Central memory CD8-positive, alpha-beta T cell (primary cell): ENCODE measurements at places on chromosomes 2 and 18.

- no peak overlapping the region for H3K27ac ChIP-seq
- DNase-seq = no peak
- peaks cover 11% of the 10 kb centered on the region for H3K27me3 ChIP-seq
These were observed 1.0 kb downstream of the ZNF532 start for GRCh38 chr18:58865701-58866065.

DNA sequence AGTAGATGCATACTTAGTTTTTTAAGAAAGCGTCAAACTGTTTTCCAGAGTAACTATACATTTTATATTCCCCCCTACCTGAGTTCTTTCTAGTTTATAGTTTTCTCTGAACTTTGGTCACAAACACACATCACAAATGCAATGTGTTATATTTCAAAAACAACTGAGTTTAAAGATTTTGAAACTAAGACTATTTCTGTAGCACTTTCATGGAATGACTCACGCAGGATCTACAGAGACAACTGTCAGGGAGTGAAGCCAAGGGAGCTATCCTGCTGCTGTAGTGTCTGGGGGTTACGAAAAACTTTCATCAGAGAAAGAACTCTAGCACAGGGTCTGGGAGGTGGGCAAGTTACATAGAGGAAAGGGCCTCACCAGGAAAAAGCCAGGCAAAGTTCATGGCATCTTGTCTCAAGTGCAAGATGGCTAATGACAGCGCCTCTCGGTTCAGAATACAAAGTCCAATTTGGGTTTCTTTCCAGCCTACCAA lies 66.8 kb downstream of the UXS1 start:
- DNase-seq = no peak
- H3K4me3 ChIP-seq = no peak overlapping the region
- H3K27ac ChIP-seq = no peak overlapping the region
- H3K4me1 ChIP-seq = peaks cover 13% of the 10 kb centered on the region
- H3K36me3 ChIP-seq = peaks cover 29% of the 10 kb centered on the region
- no peaks in the 10 kb centered on the region for H3K27me3 ChIP-seq

DNA sequence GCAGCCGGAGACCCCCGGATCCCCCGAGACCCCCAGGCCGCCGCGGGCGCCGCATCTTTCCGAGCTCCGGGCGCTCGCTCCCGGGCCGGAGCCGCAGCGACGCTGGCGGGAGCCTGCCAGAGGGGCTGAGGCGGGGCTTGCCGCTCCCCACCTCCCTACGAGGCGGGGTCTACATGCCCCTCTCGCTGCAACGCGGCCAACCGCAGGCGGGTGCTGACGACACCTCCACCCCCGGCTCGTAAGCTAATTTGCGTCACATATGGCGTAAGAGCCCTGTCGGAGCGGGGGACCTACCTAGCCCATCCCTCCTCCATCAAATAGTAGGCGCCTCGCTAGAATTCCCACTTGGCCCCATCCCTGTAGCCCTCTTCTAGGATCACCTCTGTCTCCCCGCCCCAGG lies at the start of gene PTPRN:
PTPRN (minus strand) TSS at position 124 of the 400 bp plus-strand sequence; CDS start at position 55, 69 bp downstream.
- H3K27me3 ChIP-seq = peaks cover 65% of the 10 kb centered on the region
- no peak within 1 kb of the TSS for H3K27ac ChIP-seq
- H3K4me1 ChIP-seq = no peaks in the 10 kb centered on the region
- DNase-seq = no peak
- peaks cover 2% of the 10 kb centered on the region for H3K36me3 ChIP-seq

DNA sequence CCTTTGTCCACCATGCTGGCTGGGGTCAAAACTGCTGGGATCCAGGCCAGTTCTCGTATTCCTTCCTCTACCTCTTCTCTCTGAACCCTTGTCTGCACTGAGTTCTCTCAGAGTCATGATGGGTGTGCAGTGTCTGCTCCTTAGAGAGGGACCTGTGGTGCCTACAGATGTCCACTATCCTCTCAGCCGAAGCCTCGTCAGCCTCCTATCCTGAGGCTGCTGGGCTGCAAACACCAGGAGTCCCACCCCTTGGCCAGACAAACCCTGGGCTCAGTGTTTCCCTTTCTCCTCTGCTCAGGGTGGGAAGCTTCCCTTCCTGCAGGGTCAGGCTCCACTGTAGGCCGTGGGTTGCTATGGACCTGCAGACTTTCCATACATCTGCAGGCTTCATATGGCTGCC lies 2.3 kb downstream of the INPP5D start:
- peaks cover 53% of the 10 kb centered on the region for H3K36me3 ChIP-seq
- no peak for DNase-seq
- peak overlapping the region; percentile 95 for H3K27ac ChIP-seq
- peaks cover 63% of the 10 kb centered on the region for H3K4me1 ChIP-seq
- H3K27me3 ChIP-seq = no peaks in the 10 kb centered on the region
- peak overlapping the region; percentile 98 for H3K4me3 ChIP-seq

GRCh38 chr18:2049986-2050385 lies 521.3 kb downstream of the METTL4 start:
- no peaks in the 10 kb centered on the region for H3K36me3 ChIP-seq
- H3K4me1 ChIP-seq = no peaks in the 10 kb centered on the region
- no peak for DNase-seq
- no peak overlapping the region for H3K27ac ChIP-seq
- peaks cover 13% of the 10 kb centered on the region for H3K27me3 ChIP-seq
- H3K4me3 ChIP-seq = no peak overlapping the region

- H3K27me3 ChIP-seq = peaks cover 30% of the 10 kb centered on the region
- no peaks in the 10 kb centered on the region for H3K36me3 ChIP-seq
These were observed 113.8 kb downstream of the KYNU start for GRCh38 chr2:142991295-142991694.

GRCh38 chr18:35827903-35828275 lies 144.6 kb upstream of the RMP24 start:
- H3K4me3 ChIP-seq = no peak overlapping the region
- no peaks in the 10 kb centered on the region for H3K4me1 ChIP-seq
- H3K27me3 ChIP-seq = peaks cover 49% of the 10 kb centered on the region
- H3K27ac ChIP-seq = no peak overlapping the region

DNA sequence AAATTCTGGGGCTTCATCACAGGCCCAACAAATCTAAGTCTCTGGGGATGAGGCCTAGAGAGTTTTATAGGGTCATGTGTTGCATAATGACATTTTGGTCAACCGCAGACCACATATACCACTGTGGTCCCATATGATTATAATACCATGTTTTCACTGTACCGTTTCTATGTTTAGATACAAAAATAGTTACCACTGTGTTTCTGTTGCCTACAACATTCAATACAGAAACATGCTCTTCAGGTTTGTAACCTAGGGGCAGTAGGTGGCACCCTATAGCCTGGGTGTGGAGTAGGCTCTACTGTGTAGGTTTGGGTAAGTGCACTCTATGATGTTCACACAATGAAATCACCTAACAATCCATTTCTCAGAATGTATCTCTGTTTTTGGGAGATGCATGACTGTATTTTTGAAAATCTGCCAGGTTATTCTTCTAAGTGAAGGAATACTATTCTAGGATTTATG lies 485.2 kb downstream of the PTPRM start:
- no peaks in the 10 kb centered on the region for H3K36me3 ChIP-seq
- no peaks in the 10 kb centered on the region for H3K27me3 ChIP-seq
- H3K4me3 ChIP-seq = no peak overlapping the region
- peak overlapping the region; percentile 88 for H3K27ac ChIP-seq

GRCh38 chr2:221767106-221768012 lies 195.3 kb upstream of the EPHA4 start:
- no peak overlapping the region for H3K4me3 ChIP-seq
- DNase-seq = no peak
- no peak overlapping the region for H3K27ac ChIP-seq

GRCh38 chr2:36964496-36965058 lies 1.8 kb downstream of the STRN start:
- peaks cover 68% of the 10 kb centered on the region for H3K4me1 ChIP-seq
- peak overlapping the region; percentile 98 for H3K27ac ChIP-seq
- no peak for DNase-seq
- peak overlapping the region; percentile 93 for H3K4me3 ChIP-seq
- H3K27me3 ChIP-seq = no peaks in the 10 kb centered on the region

DNA sequence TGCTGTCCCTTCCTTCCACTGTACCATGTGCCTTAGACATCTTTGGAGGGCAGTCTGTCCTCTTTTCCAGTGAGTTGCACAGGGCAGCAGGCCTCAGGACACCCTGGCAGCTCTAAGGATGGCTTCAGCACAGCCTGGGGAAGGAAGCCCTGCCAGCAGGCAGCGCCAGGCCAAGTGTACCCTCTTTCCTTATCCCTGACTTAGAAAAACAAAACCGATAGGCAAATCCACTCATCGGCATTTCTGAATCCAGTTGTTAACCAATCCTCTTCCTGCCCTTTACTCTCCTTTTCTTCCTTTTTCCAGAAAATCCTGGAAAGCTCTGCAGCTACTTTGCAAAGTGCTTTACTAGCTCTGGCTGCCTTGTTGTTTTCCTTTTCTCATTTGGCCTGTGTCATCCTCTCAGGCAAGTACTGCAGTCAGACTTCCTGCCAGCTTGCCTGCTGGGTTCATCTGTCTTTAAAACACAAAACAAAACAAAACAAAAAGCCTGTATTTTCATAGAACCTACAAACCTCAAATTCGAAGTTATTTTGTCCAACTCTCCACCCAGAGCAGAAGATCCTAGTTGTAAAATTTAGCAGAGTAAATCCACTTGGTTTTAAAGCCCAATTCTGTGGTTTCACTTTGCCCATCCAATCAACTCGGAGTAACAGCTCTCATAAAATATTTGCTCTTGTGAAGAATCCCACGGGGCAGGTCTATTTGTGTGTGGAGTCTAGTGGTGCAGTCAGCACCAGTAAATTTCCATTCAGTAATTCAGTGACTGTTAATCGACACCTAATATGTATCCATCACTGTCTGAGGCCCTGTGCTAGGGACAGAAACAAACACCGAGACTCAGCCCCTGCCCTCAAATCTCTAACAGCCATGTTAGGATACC lies 45.2 kb downstream of the PCBP1 start:
- DNase-seq = no peak
- H3K4me3 ChIP-seq = peak overlapping the region; percentile 80
- peaks cover 29% of the 10 kb centered on the region for H3K36me3 ChIP-seq
- no peaks in the 10 kb centered on the region for H3K27me3 ChIP-seq

DNA sequence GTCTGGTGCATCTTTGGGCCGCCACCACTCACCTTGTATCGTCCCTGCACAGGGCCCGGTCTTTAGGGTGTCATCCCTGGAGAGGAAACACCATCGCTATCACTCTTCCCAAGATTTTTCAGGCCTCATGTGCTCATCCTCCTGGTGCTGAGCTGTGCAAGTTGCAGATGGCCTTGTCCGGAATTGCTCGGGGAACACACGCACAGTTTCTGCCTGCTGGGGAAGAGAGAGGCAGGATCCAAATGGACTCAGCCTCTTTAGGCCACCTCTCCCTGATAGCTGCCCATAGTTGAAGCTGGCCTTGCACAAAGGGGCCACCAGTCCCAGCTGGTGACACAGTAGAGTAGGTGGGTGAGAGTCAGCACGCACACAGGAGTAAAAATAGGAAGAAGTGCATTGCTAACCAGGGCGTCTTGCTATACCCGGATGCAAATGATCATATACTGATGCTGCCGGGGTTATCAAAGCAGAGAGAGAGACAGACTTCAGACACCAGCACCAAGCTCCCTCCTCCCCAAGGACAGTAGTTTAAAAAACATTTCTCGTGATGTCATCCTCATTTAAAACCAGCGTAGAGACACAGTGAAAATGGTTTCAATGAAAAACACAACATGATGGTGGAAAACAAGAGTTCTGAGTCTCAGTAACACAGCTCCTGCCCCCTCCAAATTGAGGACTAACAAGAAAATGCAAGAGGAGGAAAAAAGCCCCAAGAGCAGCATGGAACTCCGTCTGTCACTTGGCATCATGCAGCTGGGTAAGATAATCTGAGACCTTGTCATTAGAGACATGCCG lies 147.5 kb upstream of the NCK2 start:
- H3K27ac ChIP-seq = no peak overlapping the region
- no peaks in the 10 kb centered on the region for H3K4me1 ChIP-seq
- peaks cover 2% of the 10 kb centered on the region for H3K36me3 ChIP-seq
- no peak for DNase-seq

- peaks cover 9% of the 10 kb centered on the region for H3K4me1 ChIP-seq
- DNase-seq = no peak
- no peak overlapping the region for H3K27ac ChIP-seq
These were observed 34.4 kb downstream of the MAIP1 start for GRCh38 chr2:199989822-199990221.

DNA sequence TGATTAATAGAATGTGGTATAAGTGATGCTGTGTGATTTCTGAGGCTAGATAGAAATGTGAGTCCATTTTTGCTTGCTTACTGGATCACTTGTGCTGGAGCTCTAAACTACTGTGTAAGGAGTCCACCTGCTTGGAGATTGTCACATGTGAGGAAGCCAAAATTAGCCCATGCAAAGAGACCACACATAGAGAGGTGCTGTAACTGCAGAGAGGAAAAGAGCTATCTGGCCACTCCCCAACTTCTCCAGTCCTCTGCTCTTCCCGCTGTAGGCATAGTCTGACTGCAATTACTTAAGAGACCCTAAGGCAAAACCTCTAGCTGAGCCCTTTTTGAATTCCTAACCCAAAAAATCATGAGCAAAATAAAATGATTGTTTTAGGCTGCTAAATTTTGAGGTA lies 120.6 kb upstream of the FBXO11 start:
- H3K4me3 ChIP-seq = no peak overlapping the region
- H3K27me3 ChIP-seq = peaks cover 59% of the 10 kb centered on the region
- no peaks in the 10 kb centered on the region for H3K4me1 ChIP-seq
- no peak for DNase-seq
- no peak overlapping the region for H3K27ac ChIP-seq

DNA sequence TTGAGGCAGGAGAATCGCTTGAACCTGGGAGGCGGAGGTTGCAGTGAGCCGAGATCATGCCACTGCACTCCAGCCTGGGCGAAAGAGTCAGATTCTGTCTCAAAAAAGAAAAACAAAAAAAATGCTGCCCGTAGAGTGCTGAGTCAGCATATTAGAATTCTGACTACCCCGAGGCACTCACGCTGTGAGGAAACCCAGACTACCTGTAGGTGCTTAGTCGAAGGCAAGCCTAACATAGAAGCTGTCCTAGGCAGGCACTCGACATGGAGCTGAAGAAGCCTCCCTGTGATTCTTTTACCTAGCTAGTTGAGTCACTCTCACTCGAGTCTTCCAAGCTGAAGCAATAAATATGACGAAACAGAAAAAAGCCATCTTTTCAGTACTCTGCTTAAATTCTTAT lies 1323.2 kb upstream of the DDX18 start:
- no peaks in the 10 kb centered on the region for H3K36me3 ChIP-seq
- DNase-seq = no peak
- no peaks in the 10 kb centered on the region for H3K27me3 ChIP-seq
- H3K4me1 ChIP-seq = no peaks in the 10 kb centered on the region
- no peak overlapping the region for H3K27ac ChIP-seq

GRCh38 chr18:79496978-79497637 lies 101.4 kb downstream of the NFATC1 start:
- DNase-seq = no peak
- H3K36me3 ChIP-seq = peaks cover 6% of the 10 kb centered on the region
- H3K27ac ChIP-seq = no peak overlapping the region
- H3K4me3 ChIP-seq = no peak overlapping the region

GRCh38 chr2:7517088-7517487 lies 599.9 kb downstream of the RNF144A start:
- H3K27me3 ChIP-seq = no peaks in the 10 kb centered on the region
- H3K36me3 ChIP-seq = no peaks in the 10 kb centered on the region
- H3K27ac ChIP-seq = peak overlapping the region; percentile 34

- DNase-seq = no peak
- H3K36me3 ChIP-seq = peaks cover 6% of the 10 kb centered on the region
- H3K27ac ChIP-seq = no peak overlapping the region
- peaks cover 14% of the 10 kb centered on the region for H3K4me1 ChIP-seq
These were observed 53.5 kb downstream of the HNRNPLL start for GRCh38 chr2:38549071-38549704.

- H3K4me1 ChIP-seq = peaks cover 35% of the 10 kb centered on the region
- H3K36me3 ChIP-seq = peaks cover 31% of the 10 kb centered on the region
- H3K4me3 ChIP-seq = peak overlapping the region; percentile 9
- H3K27ac ChIP-seq = no peak overlapping the region
These were observed 1.9 kb downstream of the MPPE1 start for GRCh38 chr18:11906176-11906575.
